NCI-H82 (cell line): ENCODE measurements at places on chromosomes 7 and 10.

DNA sequence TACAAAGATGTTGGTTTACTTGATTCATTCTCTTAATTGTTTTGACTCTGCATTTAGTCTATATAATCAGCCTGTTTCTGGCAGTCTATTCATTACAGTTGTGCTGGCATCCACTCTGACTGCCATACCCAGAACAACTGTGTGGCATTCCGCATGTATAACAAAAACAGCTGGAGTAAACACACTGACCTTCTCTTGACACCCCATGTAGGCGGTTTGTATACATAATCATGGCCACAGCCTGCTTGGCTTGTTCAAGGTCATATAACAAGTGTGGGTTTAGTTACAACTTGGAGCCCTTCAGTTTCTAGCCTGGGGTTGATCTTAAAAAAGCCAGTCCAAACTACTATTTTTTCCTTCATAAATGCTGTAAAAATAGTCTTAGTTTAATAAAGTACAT is 70.9 kb downstream of the MBL2 start:
- no peak for DNase-seq

DNA sequence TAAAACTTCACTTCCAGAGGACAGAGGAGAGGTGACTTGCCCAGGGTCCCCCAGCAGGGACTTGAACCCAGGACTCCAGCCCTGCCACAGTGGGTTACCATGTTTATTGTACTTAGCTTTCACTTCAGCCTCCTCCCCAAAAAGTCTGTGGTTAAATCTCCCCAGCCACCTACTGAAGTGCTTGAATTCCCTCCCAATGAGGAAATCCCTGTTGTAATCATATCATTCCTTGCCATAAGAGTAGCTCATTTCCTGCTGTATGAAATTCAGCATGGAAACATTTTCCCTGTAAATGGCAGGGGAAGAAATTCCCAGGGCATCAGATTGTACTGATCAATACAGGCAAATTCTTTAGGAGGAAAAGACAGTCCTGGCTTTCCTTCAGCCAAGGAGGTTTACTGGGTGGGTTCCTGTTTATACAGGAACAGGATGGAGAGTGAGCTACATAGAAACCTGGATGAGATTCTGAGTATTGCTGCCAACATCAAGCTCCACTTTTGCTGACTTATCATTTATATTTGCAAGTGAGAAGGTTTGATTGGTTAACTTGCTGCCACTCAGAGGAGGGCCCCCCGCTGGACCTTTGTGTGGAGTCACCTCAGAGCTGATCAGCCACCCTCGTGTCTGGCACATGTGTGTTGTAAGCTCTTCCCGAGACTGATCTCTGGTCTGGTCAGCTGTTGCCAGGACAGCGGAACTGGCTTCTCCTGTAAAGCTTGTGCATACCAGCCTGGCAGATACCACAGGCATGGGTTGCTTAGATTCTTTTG is 16.4 kb upstream of the PDZD8 start:
- no peak for DNase-seq

DNA sequence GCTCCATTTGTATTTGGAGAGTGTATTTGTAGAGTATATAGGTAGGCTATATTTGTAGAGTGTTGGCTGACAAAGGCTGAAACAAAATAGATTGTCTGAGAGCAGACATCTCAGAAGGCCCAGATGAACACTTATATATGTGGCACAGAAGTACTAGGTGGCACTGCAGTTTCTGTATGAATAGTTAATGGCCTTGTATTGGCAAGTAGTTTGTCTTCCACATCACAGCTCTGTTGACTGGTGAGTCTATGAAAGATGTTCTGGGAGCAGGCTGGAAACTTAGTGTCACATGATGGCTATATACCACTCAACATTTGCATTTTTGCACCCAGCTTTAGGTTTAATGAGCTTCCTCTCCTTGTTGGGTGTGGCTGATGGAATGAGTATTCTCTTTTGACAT is 51.9 kb downstream of the CCNY start:
- no peak for DNase-seq

GRCh38 chr10:61609701-61610100 is 53.0 kb upstream of the CABCOCO1 start:
- no peak for DNase-seq

GRCh38 chr7:2450198-2451107 is 25.7 kb downstream of the GRIFIN start:
- DNase-seq: no peak

DNA sequence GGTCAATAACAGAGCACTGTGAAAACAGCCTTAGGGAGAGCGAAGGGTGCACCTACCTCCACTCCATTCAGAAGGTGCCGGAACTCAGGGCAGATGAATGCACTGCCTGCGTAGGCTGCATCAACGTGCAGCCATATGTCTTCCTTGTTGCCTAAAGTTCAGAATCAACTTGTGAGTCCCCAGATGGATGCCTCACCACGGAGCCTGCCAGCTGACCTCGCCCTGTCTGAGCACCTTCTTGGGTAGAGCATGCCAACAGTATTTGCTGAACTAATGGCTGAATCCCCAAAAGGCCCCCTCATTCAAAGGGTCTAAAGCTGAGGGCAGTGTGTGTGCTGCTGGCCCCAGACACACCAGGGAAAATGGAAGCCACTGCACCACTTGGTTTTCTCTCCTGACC is 48.9 kb upstream of the FIGNL1 start:
- DNase-seq: no peak

DNA sequence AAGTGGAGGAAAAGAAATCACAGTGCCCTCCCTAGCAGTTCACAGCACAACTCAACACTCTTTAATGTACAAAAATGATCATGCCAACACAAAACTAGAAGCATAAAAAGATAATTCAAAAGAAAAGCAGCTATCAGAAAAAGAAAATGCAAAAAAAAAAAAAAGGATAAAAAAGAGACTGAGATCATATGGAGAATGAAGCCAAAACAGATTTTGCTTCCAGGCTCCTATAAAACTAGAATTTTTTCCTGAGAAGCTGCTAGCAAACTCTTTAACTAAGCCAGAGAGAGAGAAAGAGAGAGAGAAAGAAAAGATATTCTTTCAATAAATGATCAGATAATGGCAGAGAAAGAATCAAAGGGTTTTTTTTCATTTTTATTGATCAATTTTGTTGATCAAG is 288.0 kb upstream of the ANKRD30A start:
- no peak for DNase-seq

- DNase-seq: peak; percentile 99
These were observed at the start of gene ZNF25 for GRCh38 chr10:37976091-37976879. ZNF25 (minus strand) TSS chr10:37976647; CDS start chr10:37971722, 4,925 bp downstream.

DNA sequence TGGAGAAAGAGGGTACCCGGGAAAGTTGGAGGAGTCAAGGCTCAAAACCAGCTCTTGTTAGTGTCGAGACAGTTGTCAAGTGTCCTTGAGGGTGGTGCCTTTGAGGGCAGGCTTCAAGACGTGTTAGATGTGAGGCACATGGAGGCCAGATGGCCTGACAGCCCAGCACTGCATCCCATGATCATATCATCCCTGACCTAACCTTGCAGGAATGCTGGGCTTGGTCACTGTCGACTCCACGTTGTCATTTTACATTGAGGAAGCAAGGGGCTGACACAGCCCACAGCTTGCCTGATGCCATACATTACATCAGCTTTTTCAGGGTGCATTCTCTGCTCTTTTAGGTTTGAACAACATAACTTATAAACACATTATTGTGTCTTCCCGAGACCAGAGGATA is 114.1 kb downstream of the ABCA13 start:
- DNase-seq: no peak

DNA sequence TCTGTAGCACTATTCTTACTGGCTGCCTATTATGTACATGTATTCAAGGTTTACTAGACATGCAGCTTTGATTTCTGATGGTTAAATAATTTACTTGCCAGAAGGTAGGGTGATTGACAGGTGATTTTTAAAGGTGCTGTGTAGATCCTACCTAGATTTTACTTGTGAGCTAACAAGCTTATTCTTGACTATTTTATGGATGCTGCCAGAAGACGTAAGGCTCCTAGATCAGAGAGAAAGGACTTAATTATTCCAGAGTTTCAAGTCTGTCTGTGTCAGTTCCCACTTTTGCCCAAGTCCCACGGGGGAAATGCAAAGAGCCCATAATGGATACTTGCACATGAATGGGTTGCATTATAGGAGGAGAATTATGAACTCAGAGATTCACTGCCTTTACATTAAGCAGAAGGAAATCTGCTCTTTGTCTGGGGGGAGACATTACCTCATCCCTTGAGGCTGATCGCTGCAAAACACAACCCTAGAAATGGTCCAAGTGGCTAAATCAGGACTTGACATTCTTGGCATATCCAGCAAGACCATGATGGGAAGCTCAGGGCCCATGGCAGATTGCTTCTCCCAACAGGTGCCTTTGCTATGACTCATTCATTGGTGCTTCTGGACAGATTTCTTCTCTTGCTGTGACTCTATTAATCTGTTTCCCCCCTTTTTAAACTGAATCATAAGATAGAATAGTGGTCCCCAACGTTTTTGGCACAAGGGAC is 32.1 kb downstream of the GPR158 start:
- DNase-seq: no peak

GRCh38 chr7:79064187-79064823 is 389.2 kb downstream of the MAGI2 start:
- DNase-seq: no peak

- DNase-seq: no peak
These were observed 53.0 kb downstream of the SPOCK2 start for GRCh38 chr10:72035252-72035887.

DNA sequence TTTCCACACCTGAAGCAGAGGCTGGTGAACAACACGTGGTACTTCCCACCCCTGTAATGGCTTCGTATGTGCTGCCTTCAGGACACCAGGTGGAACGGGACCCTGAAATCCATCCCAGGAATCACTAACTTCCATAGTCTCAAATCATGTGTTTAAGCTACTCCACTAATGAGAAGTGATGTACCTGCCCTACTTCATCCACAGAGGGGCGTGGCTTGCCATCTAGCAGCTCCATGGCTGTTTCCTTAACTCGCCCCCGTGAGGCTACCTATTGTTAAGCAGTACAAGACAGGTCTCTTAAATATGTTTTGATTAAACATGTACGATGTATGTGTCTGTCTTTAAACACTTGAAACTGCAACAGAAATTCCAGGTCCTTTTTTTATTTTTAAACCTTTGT is 31.8 kb downstream of the ARL3 start:
- DNase-seq: no peak

- no peak for DNase-seq
These were observed 190.6 kb downstream of the PTPN20 start for GRCh38 chr10:47101807-47102206.

DNA sequence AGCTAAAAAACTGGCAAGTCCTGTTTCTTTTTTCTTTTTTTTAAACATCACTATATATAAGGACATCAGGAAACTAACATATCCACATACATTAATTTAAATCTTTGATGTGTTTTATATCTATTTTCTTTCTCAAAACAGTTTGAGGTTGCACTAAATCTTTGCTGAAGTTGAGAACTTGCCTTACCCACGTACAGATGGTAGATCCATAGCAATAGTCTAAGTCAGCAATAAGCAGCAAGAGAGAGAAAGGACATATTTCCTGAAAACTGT is 226.7 kb upstream of the IMMP2L start:
- DNase-seq: no peak

DNA sequence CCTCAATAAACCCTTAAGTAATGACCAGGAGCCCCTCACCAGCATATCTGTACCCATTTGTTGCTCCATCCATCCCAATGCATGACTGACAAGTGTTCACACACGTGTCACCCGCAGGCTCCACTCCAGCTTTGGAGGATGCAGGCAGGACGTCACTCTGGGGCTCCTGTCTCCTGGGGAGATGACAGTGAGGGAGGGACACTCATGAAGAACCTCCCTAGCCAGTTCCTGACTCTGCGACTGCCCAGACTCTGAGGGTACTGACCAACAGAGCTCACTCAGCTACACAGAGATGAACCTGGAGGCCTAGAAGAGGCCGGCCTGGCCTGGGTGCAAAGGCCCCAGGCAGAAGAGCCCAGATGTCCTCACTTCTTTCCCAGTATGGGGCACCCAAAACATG is 135.1 kb upstream of the RET start:
- no peak for DNase-seq

GRCh38 chr10:2716596-2716995 is 350.8 kb upstream of the PFKP start:
- DNase-seq: no peak

DNA sequence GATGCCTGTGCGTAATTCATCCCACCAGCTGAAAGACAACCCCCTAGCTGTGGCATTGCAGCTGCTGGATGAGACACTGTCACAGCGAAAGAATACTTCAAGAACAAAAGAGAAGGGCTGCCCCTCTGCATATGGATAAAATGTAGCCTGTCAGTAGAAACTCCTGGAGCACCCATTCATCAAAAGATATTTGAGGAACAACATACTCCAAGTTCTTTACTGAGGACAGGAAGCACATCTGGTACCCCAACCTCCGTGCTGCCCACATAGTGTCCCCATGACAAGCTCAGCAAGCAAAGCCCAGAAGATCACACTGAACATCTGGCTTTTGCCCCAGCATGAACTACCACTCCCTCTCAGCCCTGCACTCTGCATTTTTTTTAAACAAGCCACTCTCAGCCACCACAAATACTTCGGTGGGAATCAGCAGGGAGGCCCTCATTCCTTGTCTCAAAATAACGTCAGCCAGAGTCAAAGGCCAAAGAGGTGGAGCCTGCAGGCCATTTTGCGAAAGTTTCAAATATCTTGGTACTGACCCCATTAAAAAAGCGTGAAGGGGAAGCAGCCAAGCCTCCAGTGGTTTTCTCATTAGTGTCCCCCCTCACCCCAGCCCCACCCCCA is 1.7 kb downstream of the CREB3L2 start:
- peak; percentile 42 for DNase-seq

GRCh38 chr7:51950813-51951212 is 634.2 kb upstream of the COBL start:
- no peak for DNase-seq

GRCh38 chr10:92284112-92284704 is 6.7 kb downstream of the CPEB3 start:
- no peak for DNase-seq

DNA sequence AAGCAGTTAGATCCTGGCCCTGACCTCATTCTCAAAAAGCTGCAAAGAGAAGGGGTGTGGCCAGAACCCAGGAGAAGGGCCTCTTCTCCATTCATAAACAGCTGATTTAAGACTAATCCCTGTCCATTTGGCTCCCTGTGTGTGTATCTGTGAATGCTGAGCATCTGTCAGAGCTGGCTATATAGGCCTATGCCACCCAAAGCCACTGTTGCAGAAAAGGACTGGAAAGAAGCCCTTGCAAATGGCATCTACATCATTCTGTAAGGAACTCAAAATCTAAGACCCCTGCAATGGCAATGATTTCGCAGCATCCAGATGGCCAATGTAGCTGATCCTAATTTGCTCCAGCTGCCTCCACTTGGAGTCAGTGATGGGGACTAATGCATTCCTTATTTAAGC is 384.5 kb downstream of the KCNMA1 start:
- peak; percentile 94 for DNase-seq

DNA sequence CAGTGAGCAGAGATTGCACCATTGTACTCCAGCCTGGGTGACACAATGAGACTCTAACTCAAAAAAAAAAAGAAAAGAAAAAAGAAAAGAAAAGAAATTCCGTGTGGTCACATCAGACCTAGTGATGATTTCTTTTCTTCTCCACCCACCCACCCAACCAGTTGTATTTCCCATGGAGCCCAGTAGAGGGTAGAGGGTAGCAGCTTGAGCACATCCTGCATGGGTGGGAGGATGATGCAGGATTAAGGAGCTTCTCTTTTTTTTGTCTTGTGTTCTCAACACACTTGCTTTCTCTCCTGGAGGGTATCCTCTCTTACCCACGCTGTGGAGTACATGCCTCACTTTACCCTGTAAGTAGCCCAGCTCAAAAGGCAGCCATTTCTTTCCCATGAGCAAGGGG is 118.6 kb upstream of the CARD11 start:
- DNase-seq: peak; percentile 1
